Activated naive CD4-positive, alpha-beta T cell treated with Interleukin-2 at 50 U/mL for 16 hours (primary cell): ENCODE measurements at places on chromosomes 13 and 19.

GRCh38 chr19:12791345-12792050, at the start of gene JUNB:
Gene JUNB, plus strand, starts transcription at chr19:12791486. Its CDS starts 286 bp downstream, at chr19:12791772.
- DNase-seq, result peak; percentile 95

- DNase-seq, result peak; percentile 7
Observed at GRCh38 chr19:15124572-15125231, 17.5 kb downstream of the SYDE1 start.

DNA sequence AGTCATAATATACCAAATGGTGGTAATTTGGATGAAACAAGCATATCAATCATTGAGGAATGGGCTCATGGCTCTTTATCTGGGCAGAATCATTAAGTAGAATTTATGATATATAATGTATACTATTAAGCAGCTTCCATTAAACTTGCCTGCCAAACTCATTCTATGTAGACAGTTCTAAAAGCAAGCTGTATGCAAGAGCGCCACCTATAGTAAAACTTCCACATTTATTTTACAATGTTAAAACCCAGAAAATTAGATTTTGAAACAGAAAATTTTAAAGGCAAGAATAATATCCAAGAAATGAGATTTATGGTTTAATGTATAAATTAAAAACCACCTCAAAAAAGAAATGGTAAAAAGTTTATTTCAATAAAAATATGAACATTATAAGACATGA, 161.5 kb downstream of the MZT1 start:
- DNase-seq, result no peak

GRCh38 chr19:7333198-7334118, 15.3 kb upstream of the ARHGEF18 start:
- DNase-seq, result no peak

- no peak for DNase-seq
Observed at GRCh38 chr13:97798836-97799235, 154.6 kb upstream of the IPO5 start.

DNA sequence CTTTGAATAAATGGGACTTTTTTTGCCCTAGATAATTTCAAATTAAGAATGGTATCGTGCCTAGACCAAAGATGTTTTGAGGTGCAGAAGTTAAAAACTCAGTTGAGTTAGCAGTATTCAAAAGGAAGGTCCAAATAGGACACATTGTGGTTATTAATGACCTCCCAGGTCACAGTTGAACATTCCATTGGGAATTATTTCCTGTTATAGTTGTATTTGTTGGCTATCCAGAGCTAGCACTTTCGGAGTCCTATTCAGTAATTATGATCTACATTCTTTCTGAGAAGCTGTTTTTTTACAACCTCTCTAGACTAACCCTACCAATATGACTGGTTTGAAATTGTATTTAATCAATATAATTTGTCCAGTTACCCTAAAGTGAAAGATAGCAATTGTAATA, 83.7 kb downstream of the MAB21L1 start:
- no peak for DNase-seq

DNA sequence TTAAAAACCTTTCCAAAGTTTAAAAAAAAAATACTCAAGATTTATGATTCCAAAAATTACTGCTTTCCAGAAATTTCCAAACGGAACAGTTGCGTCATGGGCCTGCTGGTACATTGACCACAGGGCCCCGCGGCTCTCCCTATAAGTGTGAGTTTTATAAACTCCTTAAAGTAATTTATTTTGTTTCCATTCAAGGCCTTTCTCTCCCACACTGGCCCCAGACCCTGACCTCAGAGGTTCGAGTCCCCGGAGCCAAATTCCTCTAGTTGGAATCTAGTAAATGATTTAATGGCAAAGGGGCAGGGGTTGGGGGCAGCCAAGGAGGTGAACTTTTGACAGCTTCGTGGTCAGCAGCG, 97.5 kb downstream of the INSR start:
- no peak for DNase-seq

DNA sequence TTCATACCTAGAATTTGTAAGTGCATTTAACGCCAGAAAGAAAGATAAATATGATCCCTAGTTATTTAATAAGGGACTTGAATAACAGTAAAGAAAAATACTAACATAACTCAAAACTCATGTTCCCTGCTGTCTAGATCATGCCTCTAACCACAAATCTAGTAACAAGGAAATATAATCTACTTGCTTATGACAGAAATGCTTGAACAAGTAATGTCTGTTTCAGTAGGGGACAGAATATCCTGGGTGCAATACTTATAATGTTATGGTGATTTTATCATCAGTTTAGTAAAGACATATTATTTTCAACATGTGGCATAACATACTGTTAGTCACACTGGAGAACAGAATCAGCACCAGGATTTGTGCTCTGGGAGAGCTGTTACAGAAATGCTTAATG, 861.9 kb upstream of the SLITRK1 start:
- DNase-seq, result no peak

- DNase-seq, result peak; percentile 40
Observed at GRCh38 chr13:50512474-50513299, 330.8 kb downstream of the DLEU7 start.

- no peak for DNase-seq
Observed at GRCh38 chr19:54905803-54906511, at the start of gene NCR1. Gene NCR1, plus strand, starts transcription at chr19:54906148. Its CDS starts 40 bp downstream, at chr19:54906188.

GRCh38 chr13:79825959-79826358, 345.0 kb downstream of the NDFIP2 start:
- DNase-seq, result no peak

DNA sequence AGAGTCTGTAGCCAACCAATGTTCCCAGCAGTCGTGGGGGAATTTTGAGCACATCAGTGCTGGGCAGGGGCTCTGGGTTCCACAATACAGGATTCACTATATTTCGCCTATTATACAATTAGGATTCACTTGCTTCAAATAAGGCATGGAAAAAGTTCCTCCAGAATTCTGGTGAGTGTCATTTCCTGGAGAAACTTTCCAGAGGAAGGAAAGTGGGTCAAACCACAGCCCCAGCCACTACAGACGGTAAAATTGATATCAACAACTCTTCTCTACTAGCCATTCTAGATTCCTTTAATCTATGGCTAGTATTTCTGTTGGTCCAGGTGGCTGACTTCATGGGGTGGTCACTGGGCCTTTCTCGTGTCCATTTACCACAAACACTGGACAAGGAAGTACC, 10.5 kb downstream of the MYCBP2 start:
- DNase-seq, result no peak

- no peak for DNase-seq
Observed at GRCh38 chr13:43544011-43544410, 242.8 kb downstream of the ENOX1 start.

DNA sequence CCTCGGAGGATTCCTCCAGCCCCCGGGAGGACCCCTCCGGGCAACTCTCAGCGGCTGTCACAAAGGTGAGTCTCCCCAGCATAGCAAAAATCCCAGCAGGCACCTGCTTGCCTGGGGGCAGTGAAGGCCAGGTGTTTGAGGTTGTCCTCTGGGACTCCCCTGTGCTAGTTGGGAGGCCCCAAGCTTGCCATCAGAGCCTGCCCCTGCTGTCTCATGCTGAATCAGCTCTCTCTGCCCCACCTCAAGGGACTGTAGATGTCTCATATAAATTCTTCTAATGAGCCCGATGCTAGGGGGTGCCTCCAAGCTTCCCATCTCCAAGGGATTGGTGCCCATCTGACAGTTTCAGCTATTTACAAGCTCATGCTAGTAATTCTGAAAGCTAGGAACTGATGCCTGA, 53.6 kb downstream of the NWD1 start:
- DNase-seq, result no peak

DNA sequence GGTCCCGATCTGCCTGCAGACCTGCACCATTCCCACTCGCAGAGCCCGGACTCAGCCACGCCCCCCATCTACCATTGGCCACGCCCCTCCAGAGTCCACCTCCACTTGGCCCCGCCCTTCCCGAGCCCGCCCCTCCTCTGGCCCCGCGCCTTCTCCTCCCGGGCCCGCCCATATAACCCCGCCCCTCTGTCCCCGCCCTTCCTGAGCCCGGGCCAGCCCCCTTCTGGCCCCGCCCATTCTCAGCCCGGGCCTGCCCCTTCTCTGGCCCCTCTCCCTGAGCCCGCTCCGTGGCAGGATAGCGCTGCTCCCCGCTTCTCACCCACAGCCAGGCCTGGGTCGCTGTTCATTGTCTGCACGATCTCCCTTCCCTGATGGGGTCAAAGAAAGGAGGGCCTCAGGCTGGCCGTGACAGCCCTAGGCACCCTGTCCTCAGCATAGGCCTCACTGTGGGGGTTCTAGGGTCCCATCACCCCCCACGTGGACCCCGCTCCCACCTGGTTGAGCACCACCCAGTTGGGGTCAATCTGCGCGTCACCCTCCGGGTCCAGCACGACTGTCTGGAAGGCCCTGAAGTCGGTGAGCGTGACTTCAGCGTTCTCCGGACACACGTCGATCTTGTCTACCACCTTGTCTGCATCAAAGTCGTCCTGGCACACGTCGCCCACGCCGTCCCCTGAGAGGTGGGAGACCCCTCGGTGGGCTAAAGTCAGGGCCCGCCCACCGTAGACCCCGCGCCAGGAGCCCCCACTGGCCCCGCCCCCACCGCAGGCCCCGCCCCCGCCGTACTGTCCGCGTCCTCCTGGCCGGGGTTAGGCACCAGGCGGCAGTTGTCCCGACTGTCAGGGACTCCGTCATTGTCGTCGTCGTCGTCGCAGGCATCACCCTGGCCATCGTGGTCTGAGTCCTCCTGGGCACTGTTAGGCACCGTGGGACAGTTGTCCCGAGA, 5.7 kb downstream of the COMP start:
- peak; percentile 59 for DNase-seq

DNA sequence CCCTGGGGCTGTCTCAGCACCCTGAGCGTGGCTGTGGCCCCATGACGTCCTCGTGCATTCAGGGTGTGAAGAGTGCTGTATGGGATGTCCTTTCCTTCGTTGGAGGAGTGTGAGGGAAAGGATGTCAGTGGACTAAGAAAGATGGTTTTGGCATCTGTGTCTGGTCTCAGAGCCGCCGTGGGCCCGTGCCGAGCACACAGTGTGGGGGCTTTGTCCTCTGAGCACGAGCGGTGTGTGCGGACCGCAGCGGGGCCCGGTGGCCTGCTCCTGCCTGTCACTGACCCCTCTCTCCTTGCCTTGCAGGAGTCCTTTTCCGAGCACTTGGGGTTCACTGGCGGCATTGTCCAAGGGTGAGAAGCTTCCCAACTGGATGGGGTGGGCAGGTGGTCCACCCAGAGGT, 63.3 kb upstream of the LDLR start:
- no peak for DNase-seq

DNA sequence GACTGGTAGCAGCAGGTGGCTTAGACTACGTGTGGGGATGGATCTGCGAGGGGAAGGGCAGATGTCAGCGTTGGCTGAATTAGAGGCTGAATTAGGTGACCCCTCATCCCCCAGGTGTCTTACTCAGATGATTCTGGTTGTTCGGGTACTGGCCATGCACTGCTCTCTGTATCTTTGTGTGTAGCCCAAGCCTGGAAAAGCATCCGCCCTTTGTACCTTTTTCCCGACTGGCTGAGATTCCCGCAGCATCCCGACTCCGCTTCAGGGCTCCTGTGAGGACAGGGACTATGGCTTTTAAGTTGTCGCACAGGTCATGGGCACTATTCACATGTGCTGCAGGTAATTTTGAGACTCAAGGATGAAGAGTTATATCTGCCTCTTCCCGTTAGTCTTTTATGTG, 7.2 kb downstream of the TFDP1 start:
- no peak for DNase-seq

- DNase-seq, result no peak
Observed at GRCh38 chr19:23075031-23075733, 41.6 kb upstream of the ZNF730 start.

DNA sequence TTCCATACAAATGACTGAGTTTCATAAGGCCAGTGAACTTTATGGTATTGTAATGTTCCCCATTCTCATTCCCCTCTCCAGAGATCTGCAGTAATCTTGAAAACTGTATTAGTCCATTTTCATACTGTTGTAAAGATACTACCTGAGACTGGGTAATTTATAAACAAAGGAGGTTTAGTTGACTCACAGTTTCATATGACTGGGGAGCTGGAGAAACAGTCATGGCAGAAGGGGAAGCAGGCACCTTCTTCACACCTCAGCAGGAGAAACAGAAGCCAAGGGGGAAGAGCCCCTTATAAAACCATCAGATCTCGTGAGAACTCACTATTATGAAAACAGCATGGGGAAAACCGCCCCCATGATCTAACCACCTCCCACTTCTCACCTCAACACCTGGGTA, 318.7 kb upstream of the KLF12 start:
- DNase-seq, result no peak
